Activated CD4-positive, alpha-beta memory T cell treated with anti-CD3 and anti-CD28 coated beads, Interleukin-2, amount 10 ng/mL, durations not matched to agents 7 days and 5 days (primary cell): ENCODE measurements at places on chromosomes 7 and 10.

DNA sequence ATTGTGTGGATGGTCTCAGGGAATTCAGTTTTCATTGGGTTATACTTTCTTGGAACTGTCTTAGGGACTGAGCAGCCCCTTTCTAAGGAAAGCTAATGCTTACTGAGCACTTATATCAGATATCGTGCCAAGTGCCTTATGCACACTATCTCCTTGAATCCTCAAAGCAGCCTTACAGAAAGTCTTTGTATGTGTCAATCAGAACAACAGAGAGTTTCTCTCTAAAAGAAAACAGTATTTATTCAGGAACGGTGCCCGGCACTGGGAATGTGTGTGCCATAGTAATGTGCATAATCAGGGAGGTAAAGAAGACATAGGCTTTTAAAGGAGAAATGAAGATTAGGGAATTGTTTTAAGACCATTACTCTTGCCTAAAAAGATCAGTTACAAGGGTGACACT is 17.3 kb downstream of the ANTXRL start:
- no peak for DNase-seq

GRCh38 chr10:103852189-103852711 is 3.1 kb downstream of the SH3PXD2A start:
- no peak for DNase-seq

DNA sequence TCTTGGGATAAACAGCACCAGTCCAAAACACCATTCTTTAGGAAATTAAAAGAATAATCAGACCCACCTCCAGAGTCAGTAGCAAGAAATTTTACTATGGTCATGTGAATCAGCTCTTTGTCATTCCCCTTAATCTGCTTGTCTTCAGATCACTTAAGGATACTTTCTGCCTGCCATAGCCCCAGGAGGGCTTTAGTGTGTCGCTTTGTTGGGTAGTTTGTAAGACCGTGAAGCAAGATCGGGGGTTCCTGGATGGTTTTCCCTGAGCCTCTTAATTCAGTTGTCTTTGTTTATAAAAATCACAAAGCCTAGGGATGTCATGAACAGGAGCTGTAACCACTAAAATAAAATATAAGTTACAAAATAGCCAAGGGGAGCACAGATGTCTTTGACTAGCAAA is 223.6 kb downstream of the RELN start:
- DNase-seq, result no peak

GRCh38 chr7:82167558-82168314 is 275.8 kb downstream of the CACNA2D1 start:
- no peak for DNase-seq
